Naive B cell (primary cell): ENCODE measurements at places on chromosomes 6 and 20. TPM values are rescaled to one million over a fixed set of nuclear protein-coding genes. Genes with fewer than 3 reads are reported as not detected.

DNA sequence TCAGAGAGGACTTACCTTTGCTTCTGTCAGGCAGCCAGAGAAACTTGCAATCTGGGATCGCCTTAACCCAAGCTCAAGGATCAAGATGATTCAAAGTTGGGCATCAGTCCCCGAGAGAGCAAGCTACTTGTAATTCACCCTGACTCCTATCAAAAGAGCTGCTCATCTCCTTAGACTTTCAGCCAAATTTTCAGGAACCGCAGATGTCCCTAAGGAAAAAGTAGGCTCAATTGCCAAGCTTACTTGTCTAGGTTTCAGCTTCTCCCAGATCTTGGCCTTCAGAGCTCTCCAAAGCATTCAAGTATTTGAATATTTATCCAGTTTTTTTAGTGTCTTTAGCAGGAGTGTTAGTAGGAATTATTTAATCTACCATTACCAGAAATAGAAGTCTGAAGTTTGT lies 434.1 kb upstream of the MMS22L start:
- H3K36me3 ChIP-seq, result no peaks in the 10 kb centered on the region
- H3K27ac ChIP-seq, result no peak overlapping the region
- DNase-seq, result no peak
- H3K4me3 ChIP-seq, result no peak overlapping the region
- H3K4me1 ChIP-seq, result no peaks in the 10 kb centered on the region
- no peaks in the 10 kb centered on the region for H3K27me3 ChIP-seq

GRCh38 chr20:43699941-43700565 lies 26.7 kb downstream of the GTSF1L start:
- DNase-seq, result no peak
- no peak overlapping the region for H3K27ac ChIP-seq
- peaks cover 4% of the 10 kb centered on the region for H3K4me1 ChIP-seq
- no peak overlapping the region for H3K4me3 ChIP-seq

GRCh38 chr6:153031335-153031955 lies 28.9 kb upstream of the MTRF1L start:
- H3K36me3 ChIP-seq, result no peaks in the 10 kb centered on the region
- no peaks in the 10 kb centered on the region for H3K4me1 ChIP-seq
- H3K27ac ChIP-seq, result no peak overlapping the region
- no peak overlapping the region for H3K4me3 ChIP-seq
- no peak for DNase-seq

- no peaks in the 10 kb centered on the region for H3K4me1 ChIP-seq
- no peak for DNase-seq
- peak overlapping the region; percentile 76 for H3K27ac ChIP-seq
- H3K27me3 ChIP-seq, result no peaks in the 10 kb centered on the region
These were observed 309.2 kb downstream of the CDH4 start for GRCh38 chr20:61561111-61561830.

GRCh38 chr6:114024746-114025145 lies 53.8 kb upstream of the HDAC2 start:
- no peaks in the 10 kb centered on the region for H3K36me3 ChIP-seq
- H3K27ac ChIP-seq, result no peak overlapping the region
- H3K4me1 ChIP-seq, result no peaks in the 10 kb centered on the region
- H3K4me3 ChIP-seq, result no peak overlapping the region
- H3K27me3 ChIP-seq, result peaks cover 6% of the 10 kb centered on the region

DNA sequence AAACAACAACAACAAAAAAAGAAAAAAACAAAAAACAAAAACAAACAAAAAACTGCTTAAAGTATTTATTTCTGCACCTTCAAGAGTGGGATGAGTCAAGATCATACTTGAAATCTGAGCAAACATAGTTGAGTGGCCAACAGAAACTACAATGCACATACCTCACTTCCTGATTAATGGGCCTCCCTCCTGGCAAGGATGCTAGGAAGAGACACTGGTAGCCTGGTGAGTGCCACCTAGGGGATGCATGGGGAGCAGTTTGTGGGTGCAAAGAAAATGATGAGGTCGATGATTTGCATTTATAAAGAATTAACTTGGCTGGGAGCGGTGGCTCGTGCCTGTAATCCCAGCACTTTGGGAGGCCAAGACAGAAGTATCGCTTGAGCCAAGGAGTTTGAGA lies 808.1 kb downstream of the MAFB start:
- H3K4me3 ChIP-seq, result no peak overlapping the region
- H3K36me3 ChIP-seq, result no peaks in the 10 kb centered on the region
- H3K27me3 ChIP-seq, result peaks cover 14% of the 10 kb centered on the region
- no peak overlapping the region for H3K27ac ChIP-seq
- DNase-seq, result no peak

DNA sequence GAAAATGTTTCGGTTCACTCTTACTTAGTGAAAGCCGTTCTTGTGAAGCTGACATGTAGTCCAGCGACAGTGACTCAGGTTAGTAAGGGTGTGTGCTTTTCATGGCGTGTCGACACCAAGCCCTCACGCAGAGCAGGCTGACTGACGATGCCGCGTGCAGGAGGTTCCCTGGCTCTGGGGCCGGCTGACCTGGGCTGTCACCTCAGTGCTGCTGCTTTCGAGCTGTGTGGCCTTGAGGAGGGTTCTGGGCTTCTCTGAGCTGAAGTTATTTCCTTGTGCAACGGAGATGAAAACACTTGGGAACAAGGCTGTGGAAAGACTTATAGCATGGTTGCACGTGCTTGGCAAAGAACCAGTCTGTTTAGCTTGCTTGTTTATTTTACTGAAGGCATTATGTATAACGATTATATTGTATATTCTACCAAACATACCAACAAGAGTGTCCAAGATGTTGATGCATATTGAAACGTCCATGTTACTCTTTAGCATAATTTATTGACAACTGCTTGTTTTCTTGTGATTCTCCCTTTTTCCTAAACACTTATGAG lies 59.2 kb downstream of the PHACTR3 start:
- peaks cover 25% of the 10 kb centered on the region for H3K27me3 ChIP-seq
- H3K4me3 ChIP-seq, result no peak overlapping the region
- no peak for DNase-seq
- H3K36me3 ChIP-seq, result no peaks in the 10 kb centered on the region

GRCh38 chr6:18306977-18307376 lies 42.6 kb upstream of the DEK start:
- H3K27me3 ChIP-seq, result peaks cover 12% of the 10 kb centered on the region
- DNase-seq, result no peak
- H3K4me3 ChIP-seq, result no peak overlapping the region
- no peaks in the 10 kb centered on the region for H3K4me1 ChIP-seq
- no peak overlapping the region for H3K27ac ChIP-seq
- H3K36me3 ChIP-seq, result no peaks in the 10 kb centered on the region

DNA sequence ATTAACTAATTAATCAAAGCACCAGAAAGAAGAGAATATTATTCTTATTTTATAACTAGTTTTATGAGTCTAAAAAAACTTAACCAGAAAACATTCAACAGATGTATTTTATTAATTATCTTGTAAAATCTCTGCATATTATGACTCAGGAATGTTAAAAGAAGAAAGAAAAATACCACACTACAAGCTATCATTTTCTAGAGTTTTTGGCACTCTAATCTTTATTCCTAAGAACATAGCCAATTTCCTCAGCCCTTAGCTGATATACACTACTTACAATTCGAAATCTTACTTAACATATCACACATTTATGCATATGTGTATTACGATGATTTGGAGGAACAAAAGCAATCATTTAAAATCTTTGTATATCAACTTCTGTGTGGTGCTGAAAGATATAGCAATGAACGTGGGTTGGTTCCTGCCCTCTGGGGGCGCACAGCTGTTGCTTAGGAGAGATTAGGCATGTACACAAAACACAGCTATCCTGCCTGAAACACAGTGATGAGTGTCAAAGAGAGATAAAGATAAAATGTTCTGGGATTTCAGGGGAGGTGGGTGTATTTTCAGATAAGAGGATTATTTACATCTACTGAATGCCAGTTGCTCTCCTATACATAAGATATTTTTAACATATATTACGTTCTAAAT lies 404.5 kb downstream of the SYNE1 start:
- H3K4me3 ChIP-seq, result no peak overlapping the region
- no peak overlapping the region for H3K27ac ChIP-seq
- no peaks in the 10 kb centered on the region for H3K4me1 ChIP-seq
- no peak for DNase-seq
- no peaks in the 10 kb centered on the region for H3K27me3 ChIP-seq

DNA sequence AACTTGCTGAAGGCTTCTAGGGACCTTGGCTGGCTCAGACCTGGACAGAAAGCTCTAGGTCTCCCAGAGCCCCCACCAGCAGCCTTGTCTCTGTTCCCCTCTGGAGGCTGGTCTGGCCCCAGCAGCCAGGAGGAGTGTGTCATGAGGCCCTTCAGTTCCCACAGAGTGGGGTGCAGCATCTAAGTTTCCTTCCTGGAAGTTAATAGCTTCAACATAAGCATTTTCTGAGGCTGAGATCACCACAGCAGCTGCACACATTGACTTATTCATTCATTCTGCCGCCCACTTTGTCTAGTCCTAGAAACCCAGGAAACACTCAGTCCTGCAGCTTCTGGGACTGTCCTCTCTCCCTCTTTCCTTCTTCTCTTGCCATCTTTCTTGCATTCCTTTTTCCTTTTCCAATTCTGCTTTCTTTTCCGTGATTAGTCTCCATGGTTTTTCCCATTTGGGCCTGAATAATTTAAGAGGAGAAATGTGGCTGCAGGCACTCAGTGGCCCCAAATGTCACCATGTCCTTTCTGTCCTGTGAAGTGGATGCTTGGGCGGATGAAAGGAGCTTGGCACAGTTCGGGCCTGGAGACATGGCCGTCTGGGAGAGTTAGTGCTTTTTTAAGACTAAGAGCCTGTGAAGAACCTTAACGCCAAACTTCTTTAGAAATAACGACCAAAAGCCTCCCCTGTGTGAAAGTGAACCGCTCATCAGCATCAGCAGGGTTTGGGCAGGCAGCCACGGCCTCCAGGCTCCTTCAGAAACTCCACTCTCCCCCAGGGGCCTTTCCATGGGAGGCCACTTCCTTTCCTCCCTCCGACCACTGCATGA lies 31.0 kb upstream of the PCMTD2 start:
- peaks cover 3% of the 10 kb centered on the region for H3K4me1 ChIP-seq
- H3K27ac ChIP-seq, result no peak overlapping the region
- H3K27me3 ChIP-seq, result peaks cover 27% of the 10 kb centered on the region
- H3K36me3 ChIP-seq, result no peaks in the 10 kb centered on the region
- no peak overlapping the region for H3K4me3 ChIP-seq

DNA sequence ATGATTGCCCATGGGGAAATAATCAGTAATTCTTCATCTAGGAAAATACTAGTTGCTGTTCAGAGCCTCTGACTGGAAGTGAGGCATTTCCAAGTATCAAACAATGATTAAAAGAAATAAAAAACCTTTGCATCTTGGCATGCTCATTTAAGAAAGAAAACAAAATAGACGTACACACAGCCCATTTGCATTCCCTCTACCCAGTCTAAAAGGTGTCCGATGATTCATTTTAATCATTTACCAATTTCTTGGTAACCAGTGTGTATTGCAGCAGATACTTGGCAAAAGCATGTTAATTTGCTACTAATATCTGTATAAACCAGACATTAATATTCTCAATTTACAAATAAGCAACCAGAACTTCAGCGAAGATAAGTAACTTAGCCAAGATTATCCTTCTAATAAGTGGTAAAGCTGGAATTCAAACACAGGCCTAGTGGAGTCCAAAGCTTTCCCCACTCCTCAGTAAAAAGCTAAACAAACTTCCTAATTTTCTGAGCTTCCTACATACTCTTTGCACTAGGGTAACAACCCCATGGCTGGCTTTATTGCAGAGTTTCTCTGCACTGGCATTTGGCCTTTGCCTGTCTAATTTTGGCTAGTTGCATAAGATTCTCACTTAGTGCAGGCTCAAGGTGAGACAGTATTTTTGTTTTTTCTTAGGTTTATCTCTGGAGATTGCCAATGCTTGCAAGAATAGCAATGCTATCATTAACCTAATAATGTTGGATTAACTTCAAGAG lies 338.1 kb downstream of the PRKN start:
- no peak overlapping the region for H3K27ac ChIP-seq
- no peaks in the 10 kb centered on the region for H3K27me3 ChIP-seq
- H3K4me3 ChIP-seq, result no peak overlapping the region
- no peaks in the 10 kb centered on the region for H3K36me3 ChIP-seq
- H3K4me1 ChIP-seq, result no peaks in the 10 kb centered on the region

DNA sequence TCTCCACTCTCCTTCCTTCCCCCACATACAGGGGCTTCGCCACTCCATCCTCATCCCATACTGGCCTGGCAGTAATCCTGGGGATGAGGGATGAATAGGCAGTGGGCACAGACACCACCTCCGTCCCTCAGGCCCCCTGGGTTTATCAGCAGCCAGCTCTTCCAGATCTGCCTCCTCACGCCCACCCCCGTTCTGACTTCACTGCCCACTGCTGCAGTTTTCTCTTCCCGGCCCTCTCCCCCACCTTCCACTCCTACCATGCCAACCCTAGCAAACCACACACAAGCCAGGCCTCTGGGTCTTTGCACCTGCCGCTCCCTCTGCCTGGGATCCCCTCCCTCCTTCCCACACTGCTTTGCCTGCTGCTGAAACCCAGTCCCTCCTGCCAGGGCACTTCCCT lies 22.3 kb downstream of the PNPLA1 start:
- H3K27ac ChIP-seq, result peak overlapping the region; percentile 33
- H3K4me1 ChIP-seq, result no peaks in the 10 kb centered on the region
- no peak overlapping the region for H3K4me3 ChIP-seq
- peaks cover 31% of the 10 kb centered on the region for H3K27me3 ChIP-seq
- no peak for DNase-seq

DNA sequence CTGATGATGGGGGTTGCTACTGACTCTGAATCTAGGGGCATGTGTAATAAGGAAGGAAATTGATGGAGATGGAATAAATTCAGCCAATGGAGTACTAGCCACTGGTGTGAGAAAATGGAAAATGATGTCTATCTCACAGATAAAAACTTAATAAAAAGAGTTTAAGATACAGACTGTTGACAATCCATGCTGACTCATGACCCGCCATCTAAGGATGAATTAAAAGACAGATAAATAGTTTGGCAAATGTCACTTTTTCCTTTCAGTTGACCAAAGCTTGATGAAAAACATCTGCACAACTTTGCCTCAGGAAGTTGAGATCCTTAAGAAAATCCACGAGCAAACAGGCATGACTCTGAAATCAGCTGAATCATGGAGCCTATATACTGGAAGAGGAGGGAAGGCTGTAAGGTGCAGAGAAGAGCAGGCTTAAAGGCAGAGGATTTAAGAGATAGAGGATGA lies 82.6 kb upstream of the BMP5 start:
- H3K27me3 ChIP-seq, result no peaks in the 10 kb centered on the region
- no peaks in the 10 kb centered on the region for H3K36me3 ChIP-seq
- H3K4me3 ChIP-seq, result no peak overlapping the region
- H3K4me1 ChIP-seq, result no peaks in the 10 kb centered on the region
- DNase-seq, result no peak
- no peak overlapping the region for H3K27ac ChIP-seq

DNA sequence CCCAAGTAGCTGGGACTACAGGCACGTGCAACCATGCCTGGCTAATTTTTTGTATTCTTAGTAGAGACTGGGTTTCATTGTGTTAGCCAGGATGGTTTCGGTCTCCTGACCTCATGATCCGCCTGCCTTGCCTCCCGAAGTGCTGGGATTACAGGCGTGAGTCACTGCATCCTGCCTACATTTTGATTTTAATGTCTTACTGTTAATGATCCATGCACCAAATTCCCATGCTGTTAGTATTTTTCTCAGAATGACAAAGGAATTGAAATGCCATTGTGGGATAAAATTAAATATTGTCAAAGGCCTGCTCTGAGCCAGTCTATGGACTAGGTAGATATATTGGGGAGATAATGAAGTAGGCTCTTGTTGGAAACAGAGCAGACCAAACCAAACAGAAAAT lies 28.2 kb downstream of the CBFA2T2 start:
- no peak overlapping the region for H3K4me3 ChIP-seq
- H3K4me1 ChIP-seq, result peaks cover 22% of the 10 kb centered on the region
- no peaks in the 10 kb centered on the region for H3K36me3 ChIP-seq
- no peak for DNase-seq
- no peak overlapping the region for H3K27ac ChIP-seq

The C6orf58 gene
- polyA plus RNA-seq, result not detected

The PPP1R3D gene
- polyA plus RNA-seq, result 1.7 TPM

The CLPSL1 gene
- polyA plus RNA-seq, result not detected

The CENPW gene
- 6.3 TPM for polyA plus RNA-seq

The STMN3 gene
- 1.2 TPM for polyA plus RNA-seq

The TREM1 gene
- polyA plus RNA-seq, result 2.2 TPM

The PRND gene
- not detected for polyA plus RNA-seq

The DUSP15 gene
- polyA plus RNA-seq, result not detected
